Neural progenitor cell (in vitro differentiated cells): ENCODE measurements at places on chromosomes 6 and 20.

DNA sequence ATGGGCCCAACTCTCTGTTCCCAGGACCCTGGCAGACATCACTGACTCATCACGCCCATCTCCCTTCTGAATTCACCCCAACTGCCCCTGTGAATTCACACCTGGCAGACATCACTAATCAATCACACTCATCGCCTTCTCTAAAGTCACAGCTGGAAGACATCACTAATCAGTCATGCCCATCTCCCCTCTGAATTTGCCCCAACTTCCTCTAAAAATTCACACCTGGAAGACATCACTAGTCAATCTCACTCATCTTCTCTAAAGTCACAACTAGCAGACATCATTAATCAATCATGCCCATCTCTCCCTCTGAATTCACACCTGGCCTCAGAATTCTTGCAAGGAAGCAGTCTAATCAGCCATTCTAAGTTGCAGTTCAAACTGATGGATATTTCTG lies 111.1 kb downstream of the FOXA2 start:
- H3K27me3 ChIP-seq = peaks cover 3% of the 10 kb centered on the region
- no peaks in the 10 kb centered on the region for H3K4me1 ChIP-seq
- no peaks in the 10 kb centered on the region for H3K36me3 ChIP-seq
- no peak overlapping the region for H3K4me3 ChIP-seq
- no peak overlapping the region for H3K27ac ChIP-seq

DNA sequence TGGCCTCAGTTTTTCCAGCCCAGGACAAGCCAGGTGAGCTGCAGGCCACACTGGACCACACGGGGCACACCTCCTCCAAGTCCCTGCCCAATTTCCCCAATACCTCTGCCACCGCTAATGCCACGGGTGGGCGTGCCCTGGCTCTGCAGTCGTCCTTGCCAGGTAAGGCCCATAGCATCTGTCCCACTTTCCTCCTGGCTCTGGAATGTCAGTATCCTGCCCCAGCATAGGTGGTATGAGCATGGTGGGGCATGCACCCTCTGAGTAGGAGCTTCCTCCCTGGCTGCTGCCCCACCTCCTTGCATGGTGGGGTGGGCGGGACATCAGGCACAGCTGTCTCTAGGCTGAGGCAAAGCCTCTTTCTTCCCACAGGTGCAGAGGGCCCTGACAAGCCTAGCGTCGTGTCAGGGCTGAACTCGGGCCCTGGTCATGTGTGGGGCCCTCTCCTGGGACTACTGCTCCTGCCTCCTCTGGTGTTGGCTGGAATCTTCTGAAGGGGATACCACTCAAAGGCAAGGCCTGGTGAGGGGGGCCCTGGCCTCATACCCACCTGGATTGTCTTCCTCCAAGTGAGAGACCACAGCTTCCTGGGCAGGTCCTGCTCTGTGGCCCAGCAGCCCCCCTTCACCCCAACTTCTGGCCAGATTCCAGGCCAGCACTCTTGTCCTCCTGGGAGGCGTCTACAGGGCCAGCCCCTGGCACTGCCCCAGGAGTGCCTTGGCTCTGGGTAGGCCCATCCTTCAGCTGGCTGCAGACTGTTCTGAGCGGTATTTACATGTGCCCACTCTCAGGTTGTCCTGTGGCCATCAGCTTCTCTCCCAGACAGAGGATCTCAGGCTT lies 9.1 kb downstream of the PI16 start:
- H3K27me3 ChIP-seq = no peaks in the 10 kb centered on the region
- H3K27ac ChIP-seq = no peak overlapping the region
- H3K36me3 ChIP-seq = no peaks in the 10 kb centered on the region
- no peak overlapping the region for H3K4me3 ChIP-seq

DNA sequence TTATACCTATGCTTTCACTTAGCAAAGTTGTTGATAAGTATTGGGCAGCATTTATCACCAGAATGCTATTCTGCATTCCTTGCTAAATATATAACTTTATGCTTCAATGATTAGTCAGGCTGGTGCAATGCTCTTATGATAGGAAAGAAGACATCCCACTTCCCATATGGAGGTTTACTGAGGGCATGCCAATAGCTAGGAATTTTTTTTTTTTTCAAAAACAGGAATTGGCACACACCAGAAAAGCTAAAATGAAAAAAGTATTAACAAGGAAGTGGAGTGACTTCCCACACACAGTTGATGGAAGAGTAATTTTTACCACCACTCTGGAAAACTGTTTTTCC lies 90.8 kb downstream of the FRK start:
- no peak overlapping the region for H3K27ac ChIP-seq
- peaks cover 22% of the 10 kb centered on the region for H3K4me1 ChIP-seq
- no peaks in the 10 kb centered on the region for H3K27me3 ChIP-seq
- no peak overlapping the region for H3K4me3 ChIP-seq

DNA sequence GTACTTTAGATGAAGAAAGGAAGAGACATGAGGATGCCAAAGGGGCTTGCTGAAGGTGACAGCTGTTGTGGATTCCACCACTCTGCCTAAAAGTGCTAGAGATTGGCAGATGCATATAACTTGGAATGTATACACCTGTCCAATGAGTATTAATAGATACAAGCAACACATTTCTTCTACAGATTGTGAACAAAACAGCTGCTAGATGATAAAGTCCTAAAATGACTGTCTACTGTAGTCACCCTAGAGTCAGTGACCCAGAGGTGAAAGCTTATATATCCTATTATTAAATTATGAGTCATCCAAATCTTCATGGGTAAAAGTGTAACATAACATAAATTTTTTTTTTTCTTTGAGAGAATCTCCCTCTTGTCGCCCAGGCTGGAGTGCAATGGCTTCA lies 5.2 kb downstream of the RNF217 start:
- H3K27me3 ChIP-seq = no peaks in the 10 kb centered on the region
- DNase-seq = no peak
- H3K4me3 ChIP-seq = no peak overlapping the region
- H3K27ac ChIP-seq = no peak overlapping the region
- H3K4me1 ChIP-seq = peaks cover 8% of the 10 kb centered on the region
- H3K36me3 ChIP-seq = no peaks in the 10 kb centered on the region
